ENCODE measurements at places on chromosomes 3 and 15.

DNA sequence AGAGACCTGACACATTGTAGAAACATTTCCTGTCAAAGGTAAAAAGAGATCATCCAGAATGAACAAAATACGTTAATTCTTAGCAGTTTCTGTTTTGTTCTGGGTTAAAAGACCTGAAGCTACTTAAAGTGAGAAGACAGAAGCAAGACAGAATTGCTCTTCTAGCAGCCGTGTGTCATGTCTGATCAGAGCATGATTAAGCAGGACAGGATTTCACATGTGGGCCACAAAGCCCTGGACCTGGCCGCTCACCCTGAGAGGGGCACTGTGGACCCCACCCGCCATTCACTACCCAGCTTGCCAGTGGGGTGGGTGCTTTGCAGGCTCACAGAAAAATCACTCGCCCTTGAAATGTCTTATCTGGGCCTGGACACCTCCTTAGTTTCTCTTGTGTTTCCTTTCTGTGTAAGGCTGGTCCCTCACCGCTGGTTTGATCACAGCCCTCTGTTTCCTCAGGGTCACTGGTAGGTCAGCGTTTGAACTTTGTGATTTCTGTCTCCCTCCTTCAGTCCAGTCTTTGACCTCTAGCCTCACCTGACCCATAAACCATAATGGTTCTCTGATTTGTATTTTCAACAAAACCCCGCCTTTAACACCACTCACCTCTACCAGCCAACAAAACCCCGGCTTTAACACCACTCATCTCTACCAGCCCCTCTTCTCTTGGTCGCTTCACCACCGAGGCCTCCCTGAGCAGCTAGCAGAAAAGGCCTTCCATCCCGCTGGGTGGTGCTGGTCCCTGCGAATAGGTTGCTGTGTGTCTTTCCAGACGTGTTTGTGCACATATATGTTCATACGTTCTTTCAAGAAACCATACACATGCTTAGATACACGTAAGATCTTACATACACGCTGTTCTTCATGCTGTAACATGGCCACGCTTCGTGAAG lies 185.0 kb downstream of the OR4M2 start:
- no peak for DNase-seq

- DNase-seq: no peak
These were observed 823.9 kb upstream of the CFAP20DC start for GRCh38 chr3:59873576-59874230.

GRCh38 chr3:154247806-154248415 lies 76.4 kb downstream of the DHX36 start:
- no peak for DNase-seq

DNA sequence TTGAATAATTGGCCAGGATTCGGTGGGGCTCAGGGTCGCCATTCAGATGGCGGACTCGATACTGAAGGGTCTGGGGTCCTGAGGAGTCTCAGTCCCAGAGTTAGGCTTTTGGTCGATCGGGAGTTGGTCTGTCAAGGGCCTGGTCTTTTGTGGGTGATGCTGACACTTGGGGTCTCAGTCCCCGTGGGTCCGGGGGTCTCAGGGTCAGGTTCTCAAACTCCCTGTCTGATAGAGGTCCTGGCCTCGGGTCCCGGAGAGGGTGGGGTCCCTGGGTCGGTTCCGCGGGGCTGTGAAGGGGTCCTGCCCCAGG lies 467 bp downstream of the NCKIPSD start:
- no peak for DNase-seq

DNA sequence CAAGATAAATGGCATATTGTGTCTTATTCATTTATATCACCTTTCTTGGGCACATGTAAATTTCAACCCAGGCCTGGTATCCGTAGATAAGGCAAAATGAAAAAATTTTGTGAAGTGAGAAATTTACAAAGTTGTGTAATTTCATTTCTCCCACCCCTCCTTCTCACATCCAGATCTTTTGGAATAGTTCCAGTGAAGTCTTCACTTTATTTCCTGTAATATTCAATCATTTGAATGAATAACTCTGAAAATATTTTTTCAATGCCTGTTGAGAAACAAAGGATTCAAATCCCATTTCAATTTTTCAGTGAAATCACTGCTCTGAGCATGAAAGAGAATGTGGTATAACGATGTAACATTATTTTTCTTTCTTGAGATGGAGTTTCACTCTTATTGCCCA lies 53.4 kb downstream of the BTLA start:
- no peak for DNase-seq

DNA sequence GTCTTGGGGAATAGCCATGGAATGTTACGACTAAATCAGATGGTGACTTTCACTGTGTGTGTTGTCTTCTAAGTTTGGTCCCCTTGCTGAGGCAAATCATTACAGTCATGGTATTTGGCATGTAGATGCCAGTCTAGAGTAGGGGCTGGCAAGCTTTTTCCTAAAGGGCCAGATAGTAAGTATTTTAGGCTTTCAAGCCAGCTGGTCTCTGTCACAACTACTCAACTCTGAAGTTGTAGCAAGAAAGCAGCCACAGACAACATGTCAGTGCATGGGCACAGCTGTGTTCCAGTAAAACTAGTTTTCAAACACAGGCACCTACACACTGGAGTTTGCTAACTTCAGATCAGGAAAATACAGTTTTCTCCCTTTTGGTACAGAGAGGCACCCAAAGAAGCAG lies 39.3 kb downstream of the CCR3 start:
- DNase-seq: no peak

DNA sequence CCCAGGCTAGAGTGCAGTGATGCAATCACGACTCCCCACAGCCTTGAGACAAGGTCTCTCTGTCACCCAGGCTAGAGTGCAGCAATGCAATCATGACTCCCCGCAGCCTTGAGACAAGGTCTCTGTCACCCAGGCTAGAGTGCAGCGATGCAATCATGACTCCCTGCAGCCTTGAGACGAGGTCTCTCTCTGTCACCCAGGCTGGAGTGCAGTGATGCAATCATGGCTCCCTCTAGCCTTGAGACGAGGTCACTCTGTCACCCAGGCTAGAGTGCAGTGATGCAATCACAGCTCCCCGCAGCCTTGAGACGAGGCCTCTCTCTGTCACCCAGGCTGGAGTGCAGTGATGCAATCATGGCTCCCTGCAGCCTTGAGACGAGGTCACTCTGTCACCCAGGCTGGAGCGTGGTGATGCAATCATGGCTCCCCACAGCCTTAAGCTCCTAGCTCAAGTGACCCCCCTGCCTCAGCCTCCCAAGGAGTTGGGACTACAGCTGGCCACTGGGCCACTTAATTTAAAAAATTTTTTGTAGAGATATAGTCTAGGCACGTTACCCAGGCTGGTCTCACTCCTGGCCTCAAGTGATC lies 26.1 kb downstream of the TFRC start:
- no peak for DNase-seq

- DNase-seq: no peak
These were observed 222.6 kb upstream of the MRPL3 start for GRCh38 chr3:131725414-131725813.
